ENCODE measurements at places on chromosomes 11 and 22.

- no peak for DNase-seq
Observed at GRCh38 chr11:120375076-120375475, 38.9 kb downstream of the ARHGEF12 start.

- no peak for DNase-seq
Observed at GRCh38 chr11:17986711-17987220, 26.1 kb downstream of the SERGEF start.

DNA sequence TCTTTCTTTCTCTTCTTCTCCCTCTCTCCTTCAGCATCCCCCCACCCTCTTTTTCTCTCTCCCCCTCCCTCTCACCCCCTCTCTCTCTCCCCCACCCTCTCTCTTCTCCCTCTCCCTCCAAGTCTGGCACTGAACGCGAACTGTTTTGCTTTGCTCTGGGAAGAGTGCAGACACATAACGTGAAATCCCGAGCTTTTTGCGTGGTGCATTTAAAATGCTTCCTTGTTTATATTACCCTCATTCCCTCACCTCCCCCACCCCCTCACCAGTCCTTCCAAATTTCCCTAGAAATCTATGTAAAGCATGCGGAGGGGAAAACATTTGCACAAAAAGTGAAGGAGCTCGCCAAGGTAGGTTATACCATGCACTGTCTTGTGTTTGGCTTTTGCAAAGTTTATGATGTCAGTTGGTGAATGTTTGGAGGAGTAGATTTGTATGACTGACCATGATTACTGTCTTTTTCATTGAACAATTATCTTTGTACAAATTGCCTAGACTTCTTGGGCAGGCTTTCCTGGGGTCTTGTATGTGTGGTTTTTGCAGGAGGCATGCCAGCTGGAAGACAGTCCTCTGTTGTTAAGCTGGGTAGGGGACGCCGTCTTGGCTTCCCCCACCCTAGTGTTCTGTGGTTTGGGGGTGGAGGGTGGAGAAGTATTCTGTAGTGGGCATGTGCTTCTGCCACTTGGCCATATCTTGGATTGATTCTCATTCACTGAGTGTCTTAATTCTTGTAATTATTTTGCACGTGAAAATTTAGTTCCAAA is 123.7 kb upstream of the HSD17B12 start:
- no peak for DNase-seq

DNA sequence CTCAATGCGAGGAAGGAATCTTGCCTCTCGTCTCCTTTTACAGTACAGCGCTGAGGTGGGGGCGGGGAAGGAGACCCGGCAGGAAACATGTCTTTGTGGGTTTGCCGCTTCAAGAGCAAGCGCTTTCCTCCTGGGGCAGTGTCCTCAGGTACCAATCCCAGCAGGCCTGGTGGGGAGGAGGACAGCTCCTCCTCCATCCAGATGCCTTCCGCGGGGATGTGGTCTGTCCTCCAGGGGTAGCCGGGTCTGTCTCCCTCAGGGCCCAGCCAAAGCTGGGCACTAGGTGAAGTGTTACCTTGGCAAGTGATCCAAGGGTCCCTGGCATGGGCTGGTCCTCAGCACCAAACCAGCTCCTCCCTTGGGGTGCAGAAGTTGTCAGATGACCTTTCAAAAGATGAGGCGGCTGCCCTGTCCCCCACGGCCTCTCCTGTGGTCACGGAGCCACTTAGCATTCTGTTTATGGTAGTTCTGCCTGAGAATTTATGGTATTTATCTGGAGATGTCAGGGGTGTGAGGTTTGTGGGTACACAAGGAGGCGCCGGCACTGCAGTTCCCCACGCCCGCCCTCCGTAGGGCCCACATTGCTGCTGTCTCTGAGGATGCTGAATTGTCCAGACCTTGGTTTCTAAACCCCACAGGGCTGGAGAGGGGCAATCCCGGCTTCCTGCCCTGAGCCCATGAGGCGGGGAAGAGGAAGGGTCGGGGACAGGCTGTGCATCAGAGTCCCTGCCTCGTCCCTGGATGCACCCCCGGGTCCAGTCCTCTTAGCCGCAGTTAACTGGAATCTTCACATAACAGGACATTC is 93.5 kb upstream of the ANO1 start:
- no peak for DNase-seq

- DNase-seq: no peak
Observed at GRCh38 chr11:86275493-86276370, 26.3 kb upstream of the HIKESHI start.

DNA sequence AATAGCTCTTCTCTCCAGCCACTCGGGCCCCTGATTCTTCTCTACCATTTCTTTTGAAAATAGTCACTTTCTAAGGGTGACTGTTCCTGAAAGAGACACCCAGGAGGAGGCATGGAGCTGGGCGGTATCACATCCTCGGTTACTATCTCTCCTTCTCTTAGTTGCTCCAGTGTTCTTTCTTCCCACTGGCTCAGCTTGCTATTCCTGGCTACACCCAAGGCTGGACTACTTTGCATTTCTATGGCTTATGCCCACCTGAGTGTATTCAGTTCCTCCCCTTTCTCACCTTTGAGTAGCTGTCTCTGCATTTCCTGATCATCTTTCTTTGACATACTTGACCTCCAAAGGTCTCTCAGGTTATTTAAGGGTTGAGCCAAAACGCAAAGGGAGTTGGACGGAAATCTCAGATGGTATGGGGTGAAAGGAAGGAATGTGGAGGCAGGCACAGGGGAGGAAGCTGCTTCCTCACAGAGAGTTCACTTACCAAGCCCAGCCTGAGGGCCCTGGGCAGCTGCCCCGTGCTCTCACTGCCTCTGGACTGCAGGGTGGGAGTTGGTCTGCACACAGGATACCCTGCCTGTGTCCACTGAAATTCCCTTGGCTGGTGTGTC is 155.7 kb downstream of the SNX19 start:
- DNase-seq: no peak

DNA sequence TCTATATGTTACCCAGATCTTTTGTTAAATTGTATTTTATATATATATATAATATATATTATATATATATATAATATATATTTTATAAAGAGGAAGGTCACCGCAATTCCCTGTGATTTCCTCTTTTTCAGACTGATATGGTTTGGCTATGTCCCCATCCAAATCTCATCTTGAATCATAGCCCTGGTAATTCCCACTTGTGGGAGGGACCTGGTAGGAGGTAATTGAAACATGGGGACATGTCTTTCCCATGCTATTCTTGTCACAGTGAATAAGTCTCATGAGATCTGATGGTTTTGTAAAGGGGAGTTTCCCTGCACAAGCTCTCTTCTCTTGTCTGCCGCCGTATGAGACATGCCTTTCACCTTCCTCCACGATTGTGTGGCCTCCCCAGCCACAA is 157.6 kb downstream of the RAB38 start:
- DNase-seq: no peak

DNA sequence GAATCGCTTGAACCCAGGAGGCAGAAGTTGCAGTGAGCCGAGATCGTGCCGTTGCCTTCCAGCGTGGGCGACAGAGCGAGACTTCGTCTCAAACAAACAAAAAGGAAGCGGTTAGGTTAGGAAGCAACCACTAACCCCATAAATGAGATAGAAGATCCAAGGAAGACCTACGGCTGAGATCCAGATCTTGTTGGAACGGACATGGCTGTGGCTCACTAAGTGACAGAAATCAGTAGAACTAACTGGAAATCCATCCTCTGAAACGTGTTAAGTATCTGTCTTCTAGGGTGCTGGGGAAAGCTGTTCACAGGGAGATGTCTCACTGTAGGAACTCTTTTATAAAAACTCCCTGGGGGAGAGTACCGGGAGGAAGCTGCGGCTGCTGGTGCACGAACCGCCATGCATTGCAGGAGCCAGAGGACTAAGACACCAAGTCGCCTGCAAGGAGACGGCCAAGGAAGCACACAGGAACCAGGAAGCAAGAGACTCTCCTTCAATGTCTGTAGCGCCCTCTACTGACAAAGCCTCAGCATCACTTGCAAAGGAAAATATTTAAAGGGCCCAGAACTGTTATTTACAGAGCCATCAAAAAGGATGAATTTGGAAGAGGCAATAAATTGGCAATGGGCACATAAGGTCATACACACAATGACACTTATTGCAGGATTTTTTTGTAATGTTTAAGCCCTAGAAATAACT is 16.9 kb upstream of the SPTY2D1 start:
- DNase-seq: peak; percentile 77

DNA sequence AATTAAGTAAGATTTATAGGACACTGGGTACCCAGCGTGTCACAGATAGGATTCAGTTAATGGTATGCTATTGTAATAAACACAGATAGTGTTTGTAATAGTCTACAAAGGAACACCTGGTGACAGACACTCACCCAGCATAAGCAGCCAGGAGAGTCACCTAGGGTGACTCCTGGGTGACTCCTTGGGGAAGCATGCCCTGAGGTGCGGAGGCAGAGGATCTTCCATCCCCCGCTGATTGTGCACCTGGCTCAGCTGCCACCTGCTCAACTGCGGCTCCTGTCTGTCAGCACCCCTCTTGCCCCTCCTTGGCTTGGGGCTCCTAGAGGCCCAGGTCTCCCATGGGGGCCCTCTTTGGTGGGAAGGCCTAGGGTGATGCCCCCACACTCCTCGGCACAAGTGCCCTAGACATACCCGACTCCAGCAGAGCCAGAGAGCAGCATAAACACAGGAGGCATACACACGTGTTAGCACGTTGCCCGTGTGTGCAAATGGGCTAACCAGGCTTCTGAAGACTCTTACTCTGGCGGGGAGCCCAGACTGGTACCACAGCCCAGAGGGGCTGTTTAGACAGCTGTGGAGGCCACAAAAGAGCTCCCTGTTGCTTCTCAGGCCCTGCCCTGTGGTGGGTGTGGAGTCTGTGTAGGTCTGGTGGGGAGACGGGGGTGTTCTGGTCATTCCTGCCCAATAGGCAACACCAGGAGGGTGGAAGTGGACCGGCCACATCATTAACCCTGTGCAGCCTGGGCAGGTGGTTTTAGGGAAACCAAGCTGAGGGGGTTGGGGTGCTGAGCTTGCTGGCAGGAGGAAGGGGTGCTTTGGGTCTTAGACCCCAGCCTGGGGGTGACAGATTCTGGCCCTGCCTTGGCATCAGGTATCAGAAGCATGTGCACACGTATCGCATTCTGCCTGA is 3.0 kb downstream of the INPPL1 start:
- DNase-seq: no peak

GRCh38 chr11:17188675-17189074 is 19.1 kb downstream of the PIK3C2A start:
- no peak for DNase-seq

GRCh38 chr11:47106798-47107411 is 69.8 kb downstream of the ARFGAP2 start:
- no peak for DNase-seq

DNA sequence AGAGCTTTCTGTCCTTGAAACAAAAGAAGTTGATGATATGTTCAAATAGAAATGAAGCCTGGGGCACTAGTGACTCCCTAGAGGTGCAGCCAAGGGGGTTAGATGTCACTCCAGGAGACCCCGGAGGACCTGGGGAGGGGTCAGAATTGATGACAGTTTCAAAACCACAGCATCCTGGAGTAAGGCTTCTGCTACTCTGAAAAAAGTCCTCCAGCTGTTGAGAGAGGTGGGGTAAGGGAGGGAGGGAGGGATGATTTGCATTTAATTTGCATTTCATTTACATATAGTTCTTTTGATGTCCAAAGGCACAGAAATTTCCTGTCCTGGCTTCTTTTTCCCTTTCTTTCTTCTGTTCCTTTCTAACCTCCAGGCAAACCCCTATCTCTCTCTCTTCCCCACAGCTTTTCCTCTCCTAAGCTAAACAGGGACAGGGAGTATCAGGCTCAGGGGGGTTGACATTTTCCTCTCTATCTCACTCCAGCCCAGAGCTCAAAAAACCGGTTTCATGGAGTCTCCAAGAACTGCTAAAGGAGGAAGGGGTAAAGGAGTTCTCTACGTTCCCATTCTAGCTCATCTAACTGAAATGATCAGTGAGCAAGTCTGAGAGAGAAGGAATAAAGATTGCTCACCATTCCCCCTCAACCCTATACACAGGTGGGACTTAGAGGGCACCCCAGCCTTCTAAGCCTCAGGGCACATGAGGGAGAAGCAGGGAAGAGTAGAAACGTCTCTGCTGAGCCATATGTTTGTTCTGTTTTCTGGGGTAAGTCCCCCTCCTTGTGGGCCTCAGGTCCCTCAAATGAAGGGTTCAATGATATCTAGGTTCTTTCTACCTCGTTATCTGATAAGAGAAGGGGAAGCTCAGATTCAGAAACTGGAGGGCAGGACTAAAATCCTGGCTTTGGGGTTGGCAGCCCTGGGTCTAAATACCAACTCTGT is 3.5 kb upstream of the POU2F3 start:
- DNase-seq: peak; percentile 7

DNA sequence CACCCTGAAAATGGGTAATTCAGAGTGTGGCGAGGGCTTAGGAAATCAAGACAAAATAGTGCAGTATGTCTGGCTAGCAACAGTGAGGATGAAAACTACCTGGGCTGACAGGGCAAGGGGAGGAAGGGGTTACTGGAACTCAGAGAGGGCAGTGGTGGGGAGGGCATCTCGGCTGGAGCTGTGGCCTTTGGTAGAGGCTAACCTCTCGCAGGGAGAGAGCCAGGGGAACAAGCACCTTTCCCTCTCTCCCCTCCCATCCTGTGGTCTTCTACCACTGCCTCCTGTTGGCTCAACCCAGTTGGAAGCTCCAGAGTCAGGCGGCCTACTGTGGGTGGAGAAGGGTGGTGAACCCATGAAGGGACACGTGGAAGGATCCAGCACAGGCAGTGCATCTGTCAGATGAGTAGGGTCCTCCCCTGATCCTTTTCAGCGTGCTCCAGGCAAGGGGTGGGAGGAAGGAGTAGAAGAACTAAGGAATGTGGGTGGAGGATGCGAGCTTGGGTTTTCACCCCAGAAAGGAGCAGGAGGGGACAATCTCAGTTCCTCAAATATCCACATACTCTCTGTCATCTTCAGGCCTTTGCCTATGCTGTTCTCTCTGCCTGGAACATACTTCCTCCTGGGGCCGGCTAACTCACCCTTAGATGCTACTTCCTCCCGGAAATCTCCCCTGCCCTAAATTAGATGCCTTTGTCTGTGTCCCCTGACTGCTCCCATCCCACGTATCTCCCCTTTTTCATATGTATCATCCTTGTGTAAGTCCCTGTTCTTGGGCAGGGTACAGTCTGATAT is 6.2 kb upstream of the KCNE3 start:
- DNase-seq: no peak

DNA sequence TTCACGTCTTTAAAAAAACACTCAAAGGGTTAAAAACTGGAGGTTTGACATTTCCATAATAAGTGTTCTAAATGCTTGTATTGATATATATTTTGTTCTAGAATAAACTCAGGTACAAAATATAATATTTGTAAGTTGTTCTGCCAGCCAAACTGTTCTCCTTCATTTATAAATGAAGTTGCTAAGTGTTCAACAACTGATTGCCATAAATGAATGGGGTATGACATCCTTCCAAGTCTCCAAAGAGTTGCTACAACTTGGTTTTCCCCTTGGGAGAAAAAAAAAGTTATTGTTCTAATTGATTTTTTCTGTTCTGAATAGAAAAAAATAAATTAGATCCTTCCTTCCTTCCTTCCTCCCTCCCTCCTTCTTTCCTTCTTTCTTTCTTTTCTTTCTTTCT is 65.4 kb upstream of the BLID start:
- DNase-seq: no peak

GRCh38 chr22:33723915-33724314 is 196.4 kb downstream of the LARGE1 start:
- DNase-seq: no peak

DNA sequence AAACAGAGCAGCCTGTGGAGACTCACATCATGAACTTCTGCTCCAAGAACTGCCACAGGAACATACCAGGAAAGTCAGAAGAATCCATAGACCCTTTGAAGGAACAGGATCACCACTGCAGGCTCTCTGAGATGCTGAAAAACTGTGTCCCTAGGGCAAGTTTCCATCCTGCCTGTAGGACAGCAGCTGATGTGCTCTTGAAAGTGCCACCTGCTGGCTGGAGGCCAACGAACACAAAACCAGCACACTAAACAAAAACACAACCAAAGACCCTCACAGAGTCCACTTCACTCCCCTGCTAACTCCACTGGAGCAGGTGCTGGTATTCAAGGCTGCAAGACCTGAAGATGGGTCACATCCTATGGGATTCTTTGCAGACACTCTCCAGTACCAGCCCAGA is 12.0 kb upstream of the NXPE1 start:
- no peak for DNase-seq

Data from activated CD4-positive, alpha-beta T cell treated with anti-CD3 and anti-CD28 coated beads, Interleukin-2, Interleukin-6, amounts not matched to agents 100 ng/mL and 50 ng/mL, durations not matched to agents 16 hours and 8 hours (primary cell).